ENCODE measurements at places on chromosomes 3 and 15.
A peak's percentile ranks its signal among the peaks of the same experiment; 100 is the strongest.

DNA sequence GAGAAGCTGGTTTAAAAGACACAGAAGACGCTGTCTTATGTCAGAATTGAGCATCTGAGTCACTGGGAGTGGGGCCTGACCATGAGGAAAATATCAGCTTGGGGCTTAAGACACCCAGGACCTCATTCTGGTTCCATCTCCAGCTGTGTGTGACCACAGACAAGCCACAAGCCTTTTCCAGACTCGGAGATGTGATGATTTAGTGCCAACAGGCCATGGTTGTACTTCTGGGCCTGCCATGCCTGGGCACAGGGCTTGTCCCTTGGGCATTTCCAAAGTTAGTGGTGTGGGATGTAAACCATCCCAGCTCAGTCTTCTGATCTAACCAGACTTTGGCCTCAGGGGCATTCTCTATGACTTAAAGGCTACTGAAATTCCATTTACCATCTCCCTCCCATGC lies 269.8 kb downstream of the RYR3 start:
- DNase-seq: no peak

DNA sequence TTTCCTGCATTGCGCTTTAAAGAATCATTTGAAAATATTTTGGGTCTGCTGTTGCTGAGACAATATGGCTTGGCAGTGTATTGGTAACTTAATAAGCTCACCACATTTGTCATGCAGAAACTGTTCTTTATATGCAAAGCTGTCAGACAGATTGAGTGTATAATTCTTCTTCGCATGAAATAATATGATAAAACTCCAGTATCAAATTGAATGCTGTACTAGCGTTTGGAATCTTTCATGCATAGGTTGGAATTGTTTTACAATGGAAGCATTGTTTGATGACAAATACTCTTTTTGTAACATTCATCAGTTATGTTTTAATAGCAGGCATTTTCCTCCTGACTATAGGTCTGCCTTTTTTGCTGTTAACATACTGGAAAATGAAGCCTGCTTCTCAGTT lies 53.8 kb downstream of the RBMS3 start:
- DNase-seq: no peak

DNA sequence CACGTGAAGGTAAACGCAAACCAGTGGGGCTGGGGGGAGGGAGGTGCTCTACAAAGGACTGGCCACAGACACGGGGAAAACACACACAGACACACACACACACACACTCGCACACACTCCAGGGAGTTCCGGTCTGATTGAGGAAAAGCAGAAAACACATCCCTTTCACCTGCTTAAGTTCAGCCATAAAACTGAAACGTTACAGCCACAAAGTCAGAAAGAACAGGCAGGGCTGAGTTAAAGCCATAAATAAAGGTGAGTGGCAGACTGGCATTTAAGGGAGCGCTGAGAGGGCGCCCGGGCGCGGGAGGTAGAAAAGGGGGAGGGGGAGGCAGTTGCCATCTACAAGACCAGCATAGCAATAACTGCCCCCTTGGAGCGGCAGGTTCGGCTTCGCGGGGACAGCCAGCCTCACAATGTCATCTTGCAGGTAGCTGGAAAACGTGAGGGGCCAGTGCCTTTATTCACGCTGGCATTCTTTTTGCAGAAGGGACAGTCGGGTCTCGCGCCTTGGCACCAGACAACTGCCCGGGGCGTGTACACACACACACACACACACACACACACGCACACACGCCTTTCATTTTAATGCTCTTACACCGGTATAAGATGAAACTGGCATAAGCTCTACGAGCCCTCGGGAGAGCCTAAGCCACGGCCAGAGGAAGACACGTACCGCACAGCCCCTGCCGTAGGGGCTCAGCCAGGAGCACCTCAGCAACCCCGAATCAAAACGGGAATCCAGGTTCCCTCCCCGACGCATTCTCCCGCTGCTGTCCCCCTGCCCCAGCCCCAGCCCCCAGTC lies 866 bp downstream of the TNIK start:
- DNase-seq: peak; percentile 85

DNA sequence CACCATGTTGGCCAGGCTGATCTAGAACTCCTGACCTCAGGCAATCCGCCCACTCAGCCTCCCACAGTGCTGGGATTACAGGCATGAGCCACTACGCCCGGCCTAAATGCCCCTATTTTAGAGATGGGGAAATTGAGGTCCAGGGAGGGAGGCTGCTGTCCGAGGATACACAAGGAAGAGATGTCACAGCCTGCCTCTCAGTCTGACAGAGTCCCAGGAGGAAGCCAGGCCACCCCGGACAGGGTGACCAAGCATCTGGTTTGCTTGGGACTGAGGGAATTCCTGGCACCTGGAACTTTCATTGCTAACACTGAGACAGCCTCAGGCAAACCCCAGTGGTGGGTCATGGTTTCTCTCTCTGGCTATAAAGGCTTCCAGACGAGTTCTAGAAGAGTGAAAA lies 30.6 kb upstream of the ADAMTS7 start:
- DNase-seq: no peak

GRCh38 chr3:104763007-104763406 lies 603.7 kb upstream of the ALCAM start:
- no peak for DNase-seq

DNA sequence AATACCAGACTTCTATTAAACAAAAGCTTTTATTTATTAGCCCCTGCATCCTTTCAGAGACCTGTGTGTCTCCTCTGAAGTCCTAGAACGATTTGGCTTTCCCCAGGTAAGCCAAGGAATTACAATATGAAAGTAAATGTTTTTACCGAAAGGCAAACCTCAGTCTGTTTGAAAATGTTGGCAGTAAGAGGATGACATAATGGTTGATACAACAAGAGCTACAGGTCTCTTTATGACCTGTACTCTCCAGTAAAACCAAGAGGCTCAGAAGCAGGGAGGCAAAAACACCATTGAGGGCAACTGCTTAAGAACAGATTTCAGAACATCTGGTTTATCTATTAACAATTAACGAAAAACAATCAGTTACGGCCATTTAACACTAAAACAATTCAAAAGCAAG lies 107.8 kb downstream of the ADAM10 start:
- no peak for DNase-seq

DNA sequence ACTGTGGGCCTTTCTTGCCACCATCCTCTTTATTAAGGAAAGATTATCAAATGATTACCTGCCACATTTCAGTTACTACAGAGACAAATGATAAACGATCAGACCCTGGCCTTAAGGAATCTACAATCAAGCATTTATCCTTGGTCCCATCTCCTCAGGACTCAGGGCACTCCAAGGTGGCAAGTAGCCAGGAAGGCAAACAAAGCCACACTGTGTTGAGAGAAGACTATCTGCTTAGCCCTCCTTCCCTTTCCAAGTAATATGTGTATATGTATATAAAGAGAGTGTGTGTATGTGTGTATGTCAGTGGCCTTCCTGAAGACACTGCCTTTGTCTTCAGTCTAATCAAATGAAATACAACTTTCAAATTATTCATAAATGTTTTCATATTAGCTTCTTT lies 490.1 kb upstream of the ATP11B start:
- DNase-seq: no peak

- DNase-seq: no peak
Observed at GRCh38 chr3:64141476-64141875, 83.8 kb downstream of the PRICKLE2 start.

DNA sequence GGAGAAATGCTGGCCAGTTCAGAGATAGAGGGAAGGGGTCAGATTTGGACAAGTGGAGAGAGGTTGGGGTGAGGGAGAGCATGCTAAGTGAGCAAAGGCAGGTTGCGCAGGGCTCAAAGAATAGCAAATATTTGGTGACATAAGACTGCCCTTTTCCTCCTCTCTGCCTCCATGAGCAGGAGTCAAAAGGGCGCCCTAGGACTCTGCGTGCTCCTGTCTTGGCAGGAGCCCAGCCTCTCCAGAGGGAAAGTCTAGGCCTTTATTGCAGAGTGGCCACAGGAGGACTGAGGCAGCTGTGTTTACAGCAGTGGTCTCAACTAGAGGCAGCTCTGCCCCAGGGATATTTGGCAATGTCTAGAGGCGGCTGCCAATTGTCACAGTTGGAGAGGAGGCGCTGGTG lies 165.6 kb downstream of the FAM43A start:
- no peak for DNase-seq

- DNase-seq: no peak
Observed at GRCh38 chr15:95296643-95297042, 1033.9 kb upstream of the NR2F2 start.

- DNase-seq: peak; percentile 71
Observed at GRCh38 chr3:15064299-15064834, 748 bp downstream of the MRPS25 start.

GRCh38 chr15:22259881-22260421 lies 179.6 kb downstream of the OR4M2 start:
- peak; percentile 65 for DNase-seq

GRCh38 chr3:11238060-11238459 lies 34.1 kb upstream of the ATG7 start:
- no peak for DNase-seq

DNA sequence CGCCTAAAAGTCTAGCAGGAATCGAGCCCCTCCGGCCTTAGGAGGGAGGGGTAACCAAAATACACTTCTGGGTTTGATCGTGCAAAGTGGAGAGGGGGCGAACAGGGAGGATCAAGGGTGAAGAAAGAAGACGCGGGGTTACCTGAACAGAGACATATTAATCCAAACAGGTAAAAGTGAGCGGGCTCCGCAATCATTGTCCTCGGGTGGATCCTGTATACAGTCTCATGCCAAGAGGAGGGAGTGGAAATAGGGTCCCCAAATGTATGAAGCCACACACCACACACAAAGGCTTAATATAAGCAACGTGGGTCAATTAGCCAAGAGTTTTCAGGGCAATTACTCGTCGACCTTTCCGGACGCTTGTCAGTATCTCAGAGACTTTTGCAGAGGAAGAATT lies 749.5 kb downstream of the ROBO1 start:
- DNase-seq: no peak

DNA sequence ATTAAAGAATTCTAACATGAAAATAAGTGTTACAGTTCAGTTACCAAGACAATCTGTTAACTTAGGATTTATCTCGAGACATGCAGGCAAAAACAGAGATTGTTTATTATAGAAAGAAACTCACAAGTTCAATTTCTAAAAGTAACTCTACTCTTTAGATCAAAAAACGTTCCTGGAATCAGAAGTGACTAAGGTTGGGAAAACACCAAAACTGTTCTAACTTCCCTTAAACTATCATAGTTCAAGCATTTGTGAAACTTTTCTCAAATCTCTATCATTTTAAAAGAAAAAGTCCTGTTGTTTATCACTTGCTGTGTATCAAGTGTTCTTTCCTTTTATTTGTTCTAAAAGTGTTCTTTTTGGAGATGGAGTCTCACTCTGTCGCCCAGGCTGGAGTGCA lies 8.7 kb downstream of the WDR82 start:
- DNase-seq: no peak

GRCh38 chr3:71901645-71902044 lies 116.7 kb upstream of the PROK2 start:
- no peak for DNase-seq

GRCh38 chr3:158458464-158458863 lies 112.5 kb upstream of the MLF1 start:
- DNase-seq: no peak

DNA sequence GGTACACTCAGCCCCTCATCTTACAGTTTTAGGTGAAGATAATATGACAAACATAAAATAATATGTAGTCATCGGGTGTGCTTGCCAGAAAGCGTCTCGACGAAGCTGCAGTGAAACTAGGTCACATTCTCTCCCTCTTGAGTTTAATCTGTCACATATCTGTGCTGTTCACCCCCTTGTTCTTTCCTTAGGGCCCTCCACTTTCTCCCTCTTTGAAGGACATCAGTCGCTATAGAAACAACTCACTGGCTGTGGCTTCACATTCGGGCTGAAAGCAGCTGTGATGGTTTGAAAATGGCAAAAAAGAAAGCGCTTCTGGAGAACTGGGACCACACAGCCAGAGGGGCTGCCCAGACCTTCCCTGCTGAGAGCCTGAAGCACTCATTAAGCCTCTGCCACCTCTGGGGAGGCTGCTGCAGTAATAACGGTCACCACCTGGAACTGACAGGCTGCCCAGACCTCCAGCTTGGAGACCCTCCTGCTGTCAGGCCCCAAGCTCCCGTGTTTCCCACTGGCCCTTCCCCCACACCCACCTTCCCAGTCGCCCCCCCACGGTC lies 50.3 kb downstream of the ABTB1 start:
- DNase-seq: peak; percentile 41

DNA sequence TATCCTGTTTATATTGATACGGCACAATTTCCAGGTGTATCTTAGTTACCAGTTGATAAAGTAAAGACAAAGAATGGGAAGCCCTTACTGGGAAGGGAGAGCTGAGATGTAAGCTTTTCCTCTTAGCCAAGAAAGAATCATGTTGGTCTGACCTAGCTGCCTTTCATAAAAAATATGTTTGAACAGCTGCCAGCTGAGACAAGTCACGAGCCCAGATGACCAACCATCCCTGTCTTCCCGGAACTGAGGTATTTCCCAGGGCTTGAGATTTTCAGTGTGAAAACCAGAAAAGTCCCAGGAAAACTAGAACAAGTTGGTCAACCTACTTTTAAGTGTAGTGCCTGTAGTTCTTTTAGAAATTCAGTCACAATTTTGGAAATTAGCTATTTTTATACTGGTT lies 3.6 kb upstream of the MYH15 start:
- DNase-seq: no peak

- no peak for DNase-seq
Observed at GRCh38 chr3:51024121-51024520, 349.4 kb downstream of the DOCK3 start.

DNA sequence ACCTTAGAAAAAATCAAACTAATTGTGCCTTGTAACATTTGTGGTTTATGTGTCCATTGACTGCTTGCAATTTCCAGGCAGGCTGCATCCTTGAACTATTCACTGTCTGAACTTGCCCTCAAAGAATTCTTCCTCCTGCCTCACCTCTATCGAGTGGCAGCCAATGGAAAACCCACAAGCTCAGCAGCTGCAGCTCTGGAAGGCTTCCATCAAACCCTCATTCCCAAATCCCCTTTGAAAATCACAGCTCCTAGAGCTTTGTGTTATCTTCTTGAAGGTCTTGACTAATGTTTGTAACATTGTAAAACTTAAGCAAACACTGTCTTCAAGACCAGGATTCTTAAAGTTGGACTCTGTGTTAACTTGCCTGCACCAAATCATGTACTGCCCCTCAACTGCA lies 81.1 kb downstream of the FILIP1L start:
- DNase-seq: no peak

GRCh38 chr3:75938921-75939320 lies 153.6 kb upstream of the ZNF717 start:
- no peak for DNase-seq

Data from activated effector memory CD4-positive, alpha-beta T cell treated with anti-CD3 and anti-CD28 coated beads, Interleukin-2, amount 50 U/mL, for 16 hours (primary cell).